ENCODE measurements at places on chromosomes 11 and 22.
A peak's percentile ranks its signal among the peaks of the same experiment; 100 is the strongest.

DNA sequence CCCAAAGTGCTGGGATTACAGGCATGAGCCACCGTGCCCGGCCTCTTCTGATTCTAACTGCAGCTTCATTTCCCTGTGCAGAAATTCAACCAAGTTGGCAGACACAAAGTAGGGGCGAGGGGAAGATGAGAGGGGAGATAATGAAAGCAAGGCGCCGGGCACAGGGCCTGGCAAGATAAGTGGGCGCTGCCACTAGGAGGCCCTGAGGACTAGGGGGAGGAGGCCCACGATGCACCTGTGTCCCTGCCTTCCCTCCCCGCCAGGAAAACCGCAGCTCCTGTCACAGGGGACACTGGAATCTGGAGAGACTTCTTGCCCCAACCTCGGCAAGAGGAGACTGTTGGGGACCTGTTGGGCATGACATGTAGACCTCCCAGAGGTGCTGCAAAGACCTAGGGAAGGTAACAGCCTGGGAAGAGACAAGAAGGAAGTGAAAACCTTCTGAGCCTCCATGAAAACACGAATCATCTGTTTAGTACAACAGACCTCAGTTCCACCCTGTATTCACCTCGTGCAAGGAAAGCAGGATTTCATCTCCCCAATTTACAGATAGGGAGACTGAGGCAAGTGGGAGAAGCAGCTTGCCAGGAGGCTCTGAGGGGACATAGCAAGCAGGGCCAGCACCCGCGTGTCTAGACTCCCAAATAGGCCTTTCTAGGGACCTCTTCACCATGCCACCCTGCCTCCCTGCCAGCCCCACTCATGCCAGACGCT is 3.1 kb upstream of the LGALS1 start:
- DNase-seq: no peak

- no peak for DNase-seq
Measured at GRCh38 chr11:106021181-106021966, 666 bp downstream of the MSANTD4 start.

DNA sequence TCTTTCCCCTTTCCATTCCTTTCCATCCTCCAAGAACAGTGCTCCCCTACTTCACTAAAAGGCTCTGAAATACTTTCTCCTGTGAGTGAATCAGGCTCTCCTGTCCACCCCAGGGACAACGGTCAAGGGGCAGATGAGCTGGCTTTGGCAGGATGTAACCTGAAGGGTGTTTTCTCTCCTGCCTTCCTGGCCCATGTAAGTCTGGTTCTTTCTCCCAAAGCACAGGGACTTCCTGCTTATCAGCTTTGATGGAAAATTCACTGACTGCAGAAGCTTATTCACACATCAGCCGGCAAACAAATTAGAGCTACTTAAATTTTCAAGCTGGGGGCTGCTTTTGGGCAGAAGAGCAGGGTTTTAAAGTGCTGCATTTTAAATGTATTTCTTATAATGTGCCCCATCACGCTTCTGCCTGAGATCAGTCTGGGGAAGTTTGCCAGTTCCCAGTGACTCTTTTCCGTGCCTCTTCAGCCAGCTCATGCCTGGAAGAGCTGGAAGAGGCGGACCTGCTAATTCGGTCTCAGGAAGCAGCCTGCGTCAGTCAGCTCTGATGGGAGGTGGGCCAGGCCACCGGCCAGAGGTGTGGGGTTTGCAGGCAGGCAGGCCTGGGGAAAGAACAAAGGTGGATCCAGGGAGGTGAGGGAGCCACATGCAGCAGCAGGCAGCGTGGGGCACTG is 140.4 kb upstream of the TBCEL start:
- DNase-seq: no peak

- no peak for DNase-seq
Measured at GRCh38 chr22:30990690-30991089, 21.6 kb downstream of the TUG1 start.

GRCh38 chr11:117037975-117038350 is 60.3 kb downstream of the SIK3 start:
- no peak for DNase-seq

DNA sequence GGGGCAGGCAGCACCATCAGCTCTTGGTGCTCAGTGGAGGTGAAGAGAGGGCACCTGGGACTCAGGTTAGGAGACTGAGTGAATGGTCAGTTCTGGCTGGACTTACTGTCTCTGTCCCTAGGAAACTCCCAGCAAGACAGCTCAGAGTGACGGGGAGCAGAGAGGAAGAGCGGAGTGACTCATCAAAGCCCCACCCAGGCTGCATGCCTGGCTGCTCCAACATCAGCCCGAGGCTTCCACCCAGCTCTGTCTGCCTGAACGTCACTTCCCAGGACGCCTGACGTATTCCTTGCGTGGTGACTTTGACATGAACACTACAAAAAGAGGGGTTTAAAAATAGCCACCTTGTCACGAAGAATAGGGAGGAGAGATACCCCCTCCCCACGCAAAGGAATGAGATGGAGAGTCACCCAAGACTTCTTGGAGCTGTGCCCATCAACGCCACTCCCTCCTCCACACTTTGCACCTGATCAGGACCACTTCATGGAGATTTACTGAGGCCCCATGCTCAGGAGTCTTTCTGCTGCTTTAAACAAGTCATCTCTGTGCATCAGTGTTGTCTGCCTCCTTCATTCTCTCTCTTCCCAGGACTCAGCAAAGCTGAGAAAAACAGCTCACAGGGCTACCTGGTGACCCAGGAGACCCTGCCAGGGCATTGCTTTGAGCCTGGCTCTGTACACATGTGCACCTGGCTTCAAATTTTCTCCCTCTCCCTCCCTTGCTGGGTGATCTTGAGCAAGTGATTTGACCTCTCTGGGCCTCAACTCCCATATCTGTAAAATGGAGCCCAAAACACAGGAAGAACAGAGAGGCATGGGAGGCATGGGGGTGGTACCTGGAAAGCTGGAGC is 83.1 kb downstream of the MN1 start:
- DNase-seq: peak; percentile 73

DNA sequence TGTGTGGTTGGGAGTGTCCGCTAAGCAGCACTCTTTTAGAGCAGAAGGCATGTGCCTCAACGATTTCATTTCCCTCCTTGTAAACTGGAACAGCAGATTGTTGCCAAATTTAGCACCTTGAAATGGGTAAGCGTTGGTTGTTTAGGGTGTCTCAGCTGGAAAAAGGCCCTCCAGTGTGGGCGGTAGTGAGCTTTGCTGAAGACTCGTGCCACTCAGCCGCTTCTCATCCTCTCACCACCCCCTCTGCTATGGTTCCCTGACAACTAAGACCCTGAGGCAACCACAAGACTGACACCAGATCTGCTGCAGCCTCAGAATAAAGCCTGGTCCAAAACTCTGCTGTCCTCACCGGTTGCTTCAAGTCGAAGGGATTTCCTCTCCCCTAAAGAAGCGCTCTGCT is 9.9 kb upstream of the FERMT3 start:
- DNase-seq: no peak

- no peak for DNase-seq
Measured at GRCh38 chr11:128069665-128070064, 517.7 kb downstream of the ETS1 start.

DNA sequence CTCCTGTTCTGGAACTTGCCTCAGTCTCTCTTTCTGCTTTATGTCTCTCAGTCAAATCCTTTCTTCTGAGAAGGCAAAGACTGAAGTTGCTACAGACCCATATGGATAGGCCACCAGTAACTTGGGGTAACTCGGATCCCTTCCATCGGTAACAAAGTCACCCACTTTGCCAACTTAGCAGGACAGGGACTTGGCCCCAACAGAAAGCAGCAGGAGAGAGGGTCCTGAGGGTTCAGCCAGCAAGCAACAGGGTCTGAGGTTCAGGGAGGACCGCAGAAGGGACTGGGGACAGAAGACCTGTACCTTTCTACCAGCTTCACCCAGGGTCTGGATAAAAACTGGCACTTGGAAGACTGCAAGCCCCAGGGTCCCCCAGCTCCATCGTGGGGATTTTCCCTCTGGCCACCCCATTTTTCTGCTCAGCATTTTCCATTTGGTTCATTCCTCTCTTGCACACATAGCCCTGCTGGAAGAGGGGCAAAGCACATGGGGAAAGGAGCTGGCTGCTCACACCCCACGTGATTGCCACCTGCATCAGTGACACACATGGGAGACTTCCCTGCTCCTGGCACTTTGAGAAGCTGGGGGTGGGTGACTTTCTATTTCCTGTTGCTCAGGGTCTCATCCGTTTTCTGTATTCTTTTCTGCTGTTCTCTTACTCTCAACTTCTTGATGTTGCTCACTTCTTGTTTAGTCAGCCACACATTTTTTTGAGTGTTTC is 34.6 kb upstream of the GNAZ start:
- no peak for DNase-seq

DNA sequence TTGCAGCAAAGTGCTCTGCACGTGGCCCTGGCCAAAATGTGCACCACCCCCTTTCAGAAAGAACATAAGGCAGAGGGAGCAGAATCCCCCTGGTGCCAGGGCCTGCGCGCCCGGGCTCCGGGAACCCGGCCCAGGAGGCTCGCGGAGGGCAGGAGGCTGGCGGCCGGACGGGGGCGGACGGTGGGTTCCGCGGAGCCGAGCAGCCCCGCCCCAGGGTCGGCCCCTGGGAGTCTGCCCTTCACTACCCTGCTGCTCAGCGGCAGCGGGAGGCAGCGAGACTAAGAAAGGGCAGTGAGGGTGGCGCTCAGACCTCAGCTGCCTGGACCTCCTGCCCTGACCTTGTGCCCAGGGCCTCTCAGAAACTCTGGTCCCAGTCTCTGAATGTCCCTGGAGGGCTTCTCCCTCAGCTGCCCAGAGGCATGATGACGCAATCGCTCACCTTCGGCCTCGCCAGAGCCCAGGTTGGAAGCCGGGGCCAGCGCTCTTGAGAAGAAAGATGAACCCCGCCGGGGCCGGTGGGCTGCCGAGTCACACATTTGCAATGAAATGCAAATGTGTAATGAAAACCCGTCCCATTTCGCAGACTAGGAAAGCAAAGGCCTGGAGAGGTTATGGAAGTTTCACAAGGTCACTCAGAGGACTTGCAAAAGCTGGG is 1.1 kb upstream of the CLMP start:
- DNase-seq: no peak

DNA sequence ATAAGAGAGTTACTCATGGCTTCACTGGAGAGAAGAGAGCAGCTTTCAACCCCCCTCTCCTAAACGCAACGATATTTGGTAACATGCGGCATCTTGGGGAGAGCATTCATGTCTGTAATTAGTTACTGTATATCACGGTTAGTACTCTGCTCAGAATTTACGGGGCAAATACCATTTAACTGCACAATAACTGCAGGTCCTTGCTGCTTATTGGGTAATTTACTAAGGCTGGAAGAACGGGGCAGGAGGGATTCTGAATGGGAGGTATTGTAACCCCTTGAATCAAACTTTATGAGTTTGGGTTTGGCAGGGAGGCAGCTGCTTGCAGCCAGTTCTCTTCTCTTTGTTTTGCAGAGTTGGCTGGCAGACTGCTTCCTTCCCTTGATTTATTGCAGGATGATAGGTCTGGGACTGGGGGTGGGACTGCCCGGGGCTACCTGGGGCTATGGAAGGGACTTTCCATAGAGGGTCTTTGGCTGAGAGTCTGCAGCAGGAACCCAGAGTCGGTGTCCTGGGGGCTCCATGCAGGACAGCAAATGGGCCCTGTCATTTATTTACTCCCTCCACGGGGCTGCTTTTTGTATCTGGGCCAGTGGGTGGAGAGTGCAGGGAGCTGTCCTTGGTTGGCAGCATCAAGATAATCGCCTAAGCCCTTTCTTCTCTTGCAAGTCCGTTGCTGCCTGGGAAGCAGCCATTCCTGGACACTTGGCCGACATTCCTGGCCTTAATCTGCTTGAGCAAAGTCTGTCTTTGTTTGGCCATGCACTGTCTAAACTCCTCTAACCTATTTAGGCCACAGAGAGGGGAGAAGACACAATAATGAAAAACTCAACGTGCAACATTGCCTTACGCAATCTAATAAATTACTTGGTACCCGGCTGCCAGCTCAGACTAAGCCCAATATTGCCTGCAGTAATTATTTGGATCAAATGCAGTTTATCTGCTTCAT is 188.9 kb downstream of the ST3GAL4 start:
- DNase-seq: no peak

- no peak for DNase-seq
Measured at GRCh38 chr22:49152127-49152938, 675.3 kb downstream of the BRD1 start.

GRCh38 chr22:27686534-27686933 is 115.0 kb downstream of the MN1 start:
- no peak for DNase-seq

DNA sequence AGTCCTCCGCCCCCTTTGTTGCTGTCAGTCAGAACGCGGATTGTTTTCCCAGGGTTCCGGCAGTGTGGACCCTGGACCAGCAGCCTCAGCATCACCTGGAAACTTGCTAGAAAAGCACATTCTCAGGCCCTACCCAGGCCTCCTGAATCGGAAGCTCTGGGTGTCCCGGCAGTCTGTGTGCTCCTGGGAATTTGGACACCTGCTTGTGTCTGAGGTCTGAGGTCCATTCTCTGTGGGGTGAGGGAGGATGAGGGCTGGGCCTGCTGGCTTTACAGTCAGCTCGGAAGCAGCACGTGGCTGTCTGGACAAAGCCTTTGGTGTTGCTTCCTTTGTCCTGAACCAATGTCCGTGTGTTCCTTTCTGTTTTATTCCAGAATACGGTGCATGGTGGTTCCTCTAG is 299.7 kb downstream of the TBC1D22A start:
- no peak for DNase-seq

DNA sequence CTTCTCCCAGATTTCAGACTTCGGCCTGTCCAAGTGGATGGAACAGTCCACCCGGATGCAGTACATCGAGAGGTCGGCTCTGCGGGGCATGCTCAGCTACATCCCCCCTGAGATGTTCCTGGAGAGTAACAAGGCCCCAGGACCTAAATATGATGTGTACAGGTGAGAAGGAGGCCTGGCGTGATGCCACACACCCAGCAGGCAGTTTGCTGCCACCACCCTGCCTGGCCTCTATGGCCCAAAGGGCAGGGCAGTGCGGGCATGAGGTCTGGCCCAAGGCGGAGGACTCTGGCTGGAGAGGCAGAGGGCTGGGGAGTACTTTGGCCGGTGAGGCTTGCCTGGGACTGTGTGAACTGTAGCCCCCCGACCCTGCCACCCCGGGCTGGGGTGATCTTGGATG is 7.3 kb downstream of the ANKK1 start:
- no peak for DNase-seq

- no peak for DNase-seq
Measured at GRCh38 chr11:1403721-1404460, 14.2 kb downstream of the BRSK2 start.

GRCh38 chr11:13260963-13261588 is 16.5 kb upstream of the BMAL1 start:
- no peak for DNase-seq

GRCh38 chr11:127028648-127029047 is 28.1 kb upstream of the KIRREL3 start:
- DNase-seq: no peak

DNA sequence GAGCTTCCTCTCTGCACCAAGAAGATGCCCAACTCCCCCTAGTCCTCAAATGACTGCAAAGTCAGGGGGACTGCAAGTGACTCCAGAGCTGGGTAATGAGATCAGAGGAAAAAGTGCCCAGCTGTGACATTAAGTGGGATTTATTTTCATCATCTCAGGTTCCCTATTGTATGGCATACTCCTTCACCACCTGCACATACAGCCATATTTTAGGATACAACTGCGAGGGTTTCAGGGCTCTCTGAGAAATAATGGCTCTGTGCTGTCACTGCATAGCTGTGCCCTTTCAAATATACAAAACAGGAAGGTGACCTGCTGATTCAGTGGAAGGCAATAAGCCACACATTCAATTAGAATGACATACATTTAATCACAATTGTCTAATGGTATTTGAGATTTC is 45.6 kb upstream of the PLET1 start:
- DNase-seq: no peak
